ENCODE measurements at places on chromosomes 12 and 14.

DNA sequence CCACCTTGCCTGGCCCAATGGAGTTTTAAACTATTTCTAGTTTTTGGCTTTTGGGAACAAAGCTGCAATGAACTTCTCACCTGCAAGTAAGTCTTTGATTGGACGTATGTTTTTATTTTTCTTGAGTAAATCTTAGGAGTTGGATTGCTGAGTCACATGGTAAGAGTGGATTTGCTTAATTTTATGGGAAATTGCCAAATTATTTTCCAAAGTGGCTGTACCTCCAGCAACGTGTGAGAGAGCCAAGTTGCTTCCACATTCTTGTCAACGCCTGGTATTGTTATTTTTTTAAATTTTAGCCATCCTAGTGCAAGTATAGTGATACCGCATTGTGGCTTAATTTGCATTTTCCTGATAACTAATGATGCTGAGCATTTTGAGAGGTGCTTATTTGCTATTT, 136.6 kb downstream of the LMNTD1 start:
- DNase-seq, result no peak

DNA sequence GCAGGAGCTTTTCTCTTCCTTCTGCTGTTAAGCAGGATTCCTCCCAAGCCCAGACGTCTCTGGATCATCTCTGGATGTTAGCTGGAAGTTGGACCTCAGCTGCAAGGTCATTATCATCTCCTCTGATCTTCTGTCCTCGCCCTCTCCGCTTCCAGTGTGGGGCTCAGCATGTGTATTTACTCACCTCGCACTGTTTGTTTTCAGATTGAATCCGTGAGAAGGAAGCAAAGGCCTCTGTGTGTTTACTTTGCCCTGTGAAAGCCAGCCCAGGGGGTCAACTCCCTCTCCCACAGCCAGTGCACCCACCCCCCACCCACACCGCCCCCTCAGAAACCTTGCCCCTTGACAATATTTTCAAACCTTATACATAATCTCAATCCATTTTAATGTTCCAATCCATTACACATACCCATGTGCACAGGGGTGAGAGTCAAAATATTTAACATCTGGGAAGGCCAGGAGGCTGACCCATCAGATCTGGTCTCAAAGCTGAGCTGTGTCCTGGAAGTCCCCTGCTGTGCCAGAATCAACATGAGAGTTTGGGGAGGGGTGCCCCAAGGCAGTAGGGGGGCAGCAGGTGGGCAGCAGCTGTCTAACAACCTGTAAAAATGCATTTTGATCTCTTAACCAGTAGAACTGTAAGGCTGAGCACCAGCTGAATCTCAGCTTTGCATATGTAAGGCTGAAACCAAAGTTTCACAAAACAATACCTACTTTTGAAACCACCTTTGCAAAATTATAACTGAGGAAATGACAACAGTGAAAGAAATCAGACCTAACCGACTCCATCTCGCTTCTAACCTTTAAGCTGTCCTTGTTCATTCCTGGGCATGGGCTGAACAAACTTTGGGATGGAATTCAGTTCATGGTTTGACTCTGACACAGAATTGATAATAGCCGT, 157.9 kb downstream of the ZNF664 start:
- DNase-seq, result no peak

DNA sequence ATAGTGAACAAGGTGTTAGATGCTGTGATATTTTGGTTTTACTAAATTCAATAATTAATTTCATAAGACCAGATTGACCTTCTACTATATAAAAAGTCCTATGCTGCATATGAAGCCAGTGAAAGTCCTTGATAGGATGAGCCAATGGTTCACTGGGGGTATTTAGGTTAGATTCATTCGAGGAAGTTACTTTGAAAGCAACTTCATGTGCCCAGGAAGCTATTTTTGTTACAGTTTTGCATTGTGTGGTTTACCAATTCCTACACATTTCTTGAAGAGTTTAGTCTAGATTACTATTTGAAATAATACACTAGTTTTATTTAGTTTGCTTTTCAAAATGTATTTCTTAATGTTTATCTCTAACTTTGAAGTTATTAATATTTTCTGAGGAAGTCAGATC, 58.5 kb upstream of the RMST start:
- no peak for DNase-seq

DNA sequence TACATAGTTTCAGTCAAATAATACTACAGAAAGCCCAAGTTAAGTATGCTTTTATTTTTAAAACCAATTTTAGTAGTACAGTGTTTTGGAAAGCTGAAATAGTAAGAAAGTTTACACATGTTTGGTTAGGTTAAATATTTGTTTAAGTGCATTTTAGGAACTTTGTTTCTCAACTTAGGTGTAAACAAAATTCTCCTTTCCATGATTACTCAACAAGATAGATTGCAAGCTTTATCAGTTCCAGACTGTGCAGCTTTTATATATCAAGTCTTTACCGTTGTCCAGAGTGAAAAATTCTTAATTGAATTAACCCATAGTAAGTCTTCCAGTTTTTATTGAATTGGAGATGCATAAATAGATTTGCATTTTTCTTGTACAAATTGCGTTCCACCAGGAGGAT, 45.1 kb downstream of the PIWIL1 start:
- DNase-seq, result no peak

- DNase-seq, result no peak
Observed at GRCh38 chr14:105529569-105530284, 3.3 kb downstream of the TMEM121 start.

DNA sequence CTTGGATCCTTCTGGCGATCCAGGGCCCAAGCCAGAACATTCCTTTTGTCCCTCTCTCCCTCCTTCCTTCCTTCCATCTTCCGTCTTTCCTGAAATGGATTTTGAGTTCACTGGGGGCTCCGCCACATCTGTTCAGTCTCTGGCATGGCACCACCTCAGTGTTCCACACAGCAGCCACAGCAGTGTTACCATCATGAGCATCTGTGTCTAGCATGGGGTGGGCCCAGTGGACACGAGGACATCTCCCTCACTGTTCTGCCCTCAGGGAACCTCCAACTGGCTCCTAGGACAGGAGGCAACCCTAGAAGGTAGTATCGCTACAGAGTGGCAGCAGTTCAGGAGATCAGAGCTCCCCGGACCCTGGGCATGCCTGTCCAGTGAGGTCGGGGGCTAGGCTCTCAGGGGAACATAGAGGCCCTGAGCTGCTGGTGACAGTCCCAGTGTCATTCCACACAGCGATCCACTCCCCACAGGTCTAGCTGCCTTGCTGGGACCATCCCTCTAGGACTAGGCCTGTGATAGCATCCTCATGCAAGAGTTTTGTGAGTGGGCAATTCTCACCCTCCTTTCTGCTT, 59.0 kb downstream of the GALNT16 start:
- DNase-seq, result no peak

DNA sequence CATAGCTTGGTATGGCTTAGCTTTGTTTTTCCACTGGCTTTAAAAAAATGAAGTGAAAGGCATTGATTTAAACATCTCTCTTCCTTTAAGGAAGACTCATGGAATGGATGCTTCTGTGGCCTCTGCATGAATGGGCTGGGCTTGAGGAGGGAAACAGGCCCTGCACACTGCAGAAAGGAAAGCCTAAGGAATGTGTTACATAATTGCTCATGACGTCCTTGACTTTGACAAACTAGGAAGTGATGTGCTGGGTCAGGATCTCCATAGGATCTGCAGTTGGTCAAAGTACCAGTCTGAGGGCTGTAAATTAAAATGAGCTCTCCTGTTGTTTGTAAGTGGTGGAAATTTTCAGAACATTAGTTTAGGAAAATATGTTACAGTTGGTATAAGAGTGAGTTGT, 12.7 kb downstream of the SAMD4A start:
- DNase-seq, result peak; percentile 47

DNA sequence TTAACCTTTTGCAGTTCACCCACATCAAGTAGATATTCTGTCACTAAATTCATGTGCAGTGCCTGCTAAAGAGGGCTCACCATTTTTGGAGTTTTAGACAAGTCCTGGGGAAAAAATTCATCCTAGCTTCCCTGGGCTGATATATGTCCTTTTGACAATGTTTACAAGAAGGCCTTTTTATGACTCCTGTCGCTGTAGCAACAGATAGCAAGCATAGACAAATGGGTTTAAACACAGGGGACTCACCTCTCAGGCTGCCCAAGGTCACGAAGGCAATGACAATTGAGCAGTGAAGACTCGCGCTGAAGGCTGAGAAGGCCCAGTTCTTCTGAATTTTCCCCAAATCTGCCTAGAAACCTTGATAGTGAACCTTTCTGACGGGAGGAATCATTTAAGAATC, 150.7 kb upstream of the CPM start:
- no peak for DNase-seq

DNA sequence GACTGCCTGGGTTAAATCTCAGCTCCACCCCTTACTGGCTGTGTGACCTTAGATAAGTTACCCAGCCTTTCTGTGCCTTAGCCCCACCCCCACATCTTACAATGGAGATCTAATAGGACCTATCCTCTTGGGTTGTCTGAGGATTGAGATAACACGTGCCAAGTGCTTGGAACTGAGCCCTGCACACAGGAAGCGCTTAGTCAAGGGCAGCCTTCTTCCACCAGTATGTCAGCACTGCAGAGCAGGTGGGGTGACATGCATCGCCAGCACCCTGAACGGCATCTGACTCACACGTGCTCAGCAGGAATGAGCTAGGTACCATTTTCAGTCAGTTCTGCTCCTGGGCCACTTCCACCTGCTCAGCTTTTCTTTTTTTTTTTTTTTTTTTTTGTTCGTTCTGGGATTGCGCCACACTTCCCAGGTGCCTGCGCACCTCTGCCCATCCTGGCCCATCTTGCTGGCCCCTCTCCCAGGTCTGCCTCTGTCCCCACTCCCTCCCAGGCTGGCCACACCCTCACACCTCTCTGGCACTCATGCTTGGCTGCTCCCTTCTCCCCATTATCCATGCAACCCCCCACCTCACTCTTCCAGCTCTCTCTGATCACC, 19.6 kb downstream of the LGMN start:
- peak; percentile 54 for DNase-seq

- no peak for DNase-seq
Observed at GRCh38 chr14:66426451-66426850, 59.7 kb upstream of the CCDC196 start.

DNA sequence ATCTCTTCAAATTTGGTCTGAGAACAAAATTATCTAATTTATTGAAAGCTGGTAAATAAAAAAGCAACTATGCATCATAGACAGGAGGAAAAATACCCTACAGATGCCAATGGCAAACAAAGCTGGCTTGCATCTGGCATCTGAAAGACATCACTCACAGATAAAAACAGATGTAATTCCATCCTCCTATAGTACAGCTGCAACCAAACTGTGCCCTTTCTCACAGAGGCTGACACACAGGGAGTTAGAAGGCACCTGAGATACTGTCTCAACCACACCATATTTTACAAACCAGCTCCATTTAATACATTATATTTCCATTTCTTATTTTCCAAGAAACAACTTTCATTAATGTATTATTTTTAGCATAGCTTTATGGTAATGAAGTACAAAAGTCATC, 39.4 kb downstream of the DUSP16 start:
- no peak for DNase-seq

GRCh38 chr12:47280543-47281300, 201.0 kb upstream of the AMIGO2 start:
- no peak for DNase-seq

DNA sequence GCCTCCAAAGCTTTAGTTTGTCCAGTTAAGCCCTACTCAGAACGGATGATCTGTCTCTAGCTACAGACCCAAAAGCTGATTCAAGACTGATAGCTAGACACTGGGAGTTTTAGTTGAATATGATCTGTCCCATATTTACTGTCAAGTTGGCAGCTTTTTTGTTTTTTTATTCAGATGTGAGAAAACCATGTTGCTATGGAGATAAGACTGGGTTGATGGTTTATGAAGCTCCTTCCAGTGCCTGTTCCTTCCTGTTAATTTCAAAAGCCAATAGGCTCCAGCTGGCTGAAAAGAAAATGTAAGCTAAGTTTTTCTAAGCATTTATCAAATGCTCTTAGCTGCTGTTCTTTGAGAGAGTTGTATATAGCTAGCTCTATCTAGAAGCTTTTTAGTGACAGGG, 4.7 kb downstream of the DYNLL1 start:
- DNase-seq, result peak; percentile 10

DNA sequence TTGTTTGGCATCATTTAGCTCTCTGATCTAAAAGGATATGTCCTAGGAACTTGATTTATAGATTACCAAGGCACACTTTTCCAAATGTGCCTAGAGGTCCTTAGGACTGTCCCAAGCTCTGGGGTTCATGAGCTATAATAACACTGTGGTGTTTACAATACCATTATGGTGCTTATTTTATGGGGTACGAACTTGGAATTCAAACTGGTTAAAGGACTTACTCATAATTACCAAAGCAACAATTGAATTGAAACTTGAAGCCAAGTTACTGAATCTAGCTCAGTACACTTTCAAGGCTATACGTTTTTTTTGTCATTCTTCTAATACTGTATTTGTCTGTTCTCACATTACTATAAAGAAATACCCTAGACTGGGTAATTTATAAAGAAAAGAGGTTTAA, 9.6 kb upstream of the TEP1 start:
- no peak for DNase-seq

- no peak for DNase-seq
Observed at GRCh38 chr12:34393086-34393820, 371.0 kb downstream of the ALG10 start.

DNA sequence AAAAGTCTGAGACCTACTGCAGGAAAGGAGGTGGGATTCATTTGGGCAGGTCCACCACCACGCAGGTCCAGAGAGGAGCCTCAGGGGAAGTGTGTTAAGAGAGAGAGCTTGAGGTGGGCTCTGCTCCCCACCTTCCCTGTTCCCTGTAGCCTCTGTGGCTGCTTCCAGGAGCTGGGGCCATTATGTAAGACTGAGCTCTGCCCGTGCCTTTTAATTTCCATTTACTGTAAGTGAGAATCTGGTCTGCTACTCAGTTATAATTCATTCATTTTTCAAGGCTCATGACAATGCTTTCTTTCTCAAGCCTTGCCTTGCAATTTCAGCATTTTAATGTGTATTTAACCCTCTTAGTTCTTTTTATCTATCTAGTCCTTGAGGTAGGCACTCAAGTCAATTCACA, 8.3 kb downstream of the SLC4A8 start:
- DNase-seq, result no peak

GRCh38 chr12:57575771-57576612, 15.0 kb upstream of the PIP4K2C start:
- DNase-seq, result no peak

GRCh38 chr14:104401785-104402184, 177.8 kb upstream of the C14orf180 start:
- no peak for DNase-seq

- no peak for DNase-seq
Observed at GRCh38 chr12:91620992-91621391, 438.4 kb upstream of the DCN start.

GRCh38 chr12:25135531-25136154, 59.3 kb downstream of the DNAI7 start:
- DNase-seq, result no peak

DNA sequence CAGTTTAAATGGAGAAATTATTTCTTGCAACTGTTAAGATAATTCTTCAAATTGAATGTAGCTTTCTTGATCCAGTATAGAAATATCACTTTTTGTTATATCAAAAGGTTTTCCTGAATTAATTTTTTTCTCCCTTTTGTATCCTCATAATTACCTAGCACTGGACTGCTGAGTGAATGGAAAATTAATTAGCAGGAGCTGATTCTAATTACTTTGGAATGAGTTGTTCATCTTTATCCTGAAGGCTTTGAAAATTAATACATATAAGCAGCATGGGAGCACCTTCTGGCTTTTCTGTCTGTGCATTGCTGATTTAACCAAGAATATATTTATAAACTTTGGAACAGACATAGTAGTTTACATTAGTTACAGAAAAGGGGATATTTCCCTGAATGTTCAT, 307.6 kb upstream of the GARIN2 start:
- no peak for DNase-seq

- no peak for DNase-seq
Observed at GRCh38 chr12:92951006-92951405, 21.9 kb upstream of the EEA1 start.

All from brain microvascular endothelial cell (primary cell).